ENCODE measurements at places on chromosomes 4 and X.

GRCh38 chrX:19625612-19626011 is 110.3 kb upstream of the MAP3K15 start:
- no peak for DNase-seq

DNA sequence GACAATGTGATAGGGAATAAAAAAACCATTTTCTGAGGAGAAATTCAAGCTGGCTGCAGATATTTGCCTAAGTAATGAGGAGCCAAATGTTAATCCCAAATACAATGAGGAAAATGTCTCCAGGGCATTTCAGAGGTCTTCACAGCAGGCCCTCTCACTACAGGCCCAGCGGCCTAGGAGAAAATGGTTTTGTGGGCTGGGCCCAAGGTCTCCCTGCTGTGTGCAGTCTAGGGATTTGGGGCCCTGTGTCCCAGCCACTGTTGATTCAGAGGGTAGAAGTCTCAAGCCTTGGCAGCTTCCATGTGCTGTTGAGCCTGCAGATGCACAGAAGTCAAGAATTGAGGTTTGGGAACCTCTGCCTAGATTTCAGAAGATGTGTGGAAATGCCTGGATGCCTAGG is 778.7 kb downstream of the CENPC start:
- DNase-seq, result no peak

GRCh38 chr4:155762334-155762733 is 3.5 kb downstream of the GUCY1B1 start:
- DNase-seq, result peak; percentile 27

DNA sequence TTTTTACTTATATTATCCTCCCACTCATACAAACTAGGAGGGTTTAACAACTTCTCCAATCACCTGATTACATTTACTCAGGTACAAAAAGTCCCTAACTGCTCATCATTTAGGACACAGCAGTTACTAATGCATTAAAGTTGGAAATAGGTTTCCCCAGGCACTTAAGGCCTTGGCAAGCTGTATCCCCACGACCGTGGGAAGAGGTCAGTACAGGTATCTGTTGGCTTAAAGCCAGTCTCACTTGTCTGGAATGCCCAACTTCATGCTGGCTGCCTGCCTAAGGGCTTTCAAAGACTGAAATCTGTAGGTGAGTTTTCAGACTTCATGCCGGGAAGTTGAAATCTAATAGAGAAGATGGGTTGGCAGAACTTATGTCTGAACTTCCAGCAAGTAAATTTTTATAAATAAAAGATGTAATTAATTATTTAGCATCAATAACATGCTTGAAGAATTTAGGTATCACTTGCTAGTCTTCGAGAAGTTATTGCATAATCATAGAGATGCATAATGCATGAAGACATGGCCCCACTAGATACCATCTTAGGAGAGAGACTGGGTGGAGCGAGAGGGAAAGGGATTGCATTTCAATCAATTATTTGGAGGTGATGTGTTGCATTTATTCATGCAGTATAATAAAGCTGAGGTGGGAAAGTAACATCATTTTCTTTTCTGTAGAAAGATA is 54.2 kb downstream of the SCD5 start:
- DNase-seq, result no peak

- no peak for DNase-seq
Measured at GRCh38 chr4:106303548-106304281, 12.3 kb downstream of the TBCK start.

Measured in muscle of leg (tissue), 16 donors.